ENCODE measurements at places on chromosomes 16 and 17.

DNA sequence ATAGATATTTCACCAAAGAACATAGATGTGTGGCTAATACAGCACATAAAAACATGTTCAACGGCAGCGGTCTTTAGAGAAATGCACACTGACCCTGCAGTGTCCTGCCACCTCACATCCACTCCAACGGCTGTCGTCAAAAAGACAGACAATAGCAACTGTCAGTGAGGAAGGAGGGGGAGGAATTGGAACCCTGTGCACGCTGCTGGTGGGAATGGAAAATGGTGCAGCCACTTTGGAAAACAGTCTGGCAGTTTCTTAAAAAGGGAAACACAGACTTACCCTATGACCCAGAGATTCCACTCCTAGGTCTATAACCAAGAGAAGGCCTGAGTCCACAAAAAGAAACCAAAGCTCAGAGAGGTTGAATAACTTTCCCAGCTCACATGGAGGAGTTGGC lies 7.7 kb downstream of the CEP295NL start:
- no peak for DNase-seq

- DNase-seq: no peak
Observed at GRCh38 chr17:80804466-80804865, 187.2 kb upstream of the CHMP6 start.

- DNase-seq: no peak
Observed at GRCh38 chr16:51134876-51135275, 16.2 kb downstream of the SALL1 start.

- DNase-seq: peak; percentile 60
Observed at GRCh38 chr17:56834380-56835263, 671 bp downstream of the DGKE start.

All from activated naive CD4-positive, alpha-beta T cell (primary cell).